ENCODE measurements at places on chromosomes 16 and 17. TPM values are rescaled to one million over a fixed set of nuclear protein-coding genes. Genes with fewer than 3 reads are reported as not detected.

The ERN2 gene
- total RNA-seq, result not detected

The TPSG1 gene
- total RNA-seq, result not detected

The ADPRM gene
- total RNA-seq, result 10.8 TPM

The PRSS8 gene
- total RNA-seq, result not detected

The FOXJ1 gene
- not detected for total RNA-seq

The PRR15L gene
- total RNA-seq, result not detected

The APOBR gene
- not detected for total RNA-seq

The EVPL gene
- total RNA-seq, result not detected

The ALOXE3 gene
- total RNA-seq, result not detected

The PLD6 gene
- total RNA-seq, result 1.8 TPM

The MTSS2 gene
- 11.6 TPM for total RNA-seq

The AOC2 gene
- total RNA-seq, result 0.69 TPM

The GAS2L2 gene
- not detected for total RNA-seq

The MT4 gene
- total RNA-seq, result not detected

Data from smooth muscle cell of the umbilical artery (primary cell).